Neural crest cell (in vitro differentiated cells): ENCODE measurements at places on chromosomes 16 and 17. TPM values are rescaled to one million over a fixed set of nuclear protein-coding genes. Genes with fewer than 3 reads are reported as not detected.

GRCh38 chr17:79778504-79779083, 646 bp downstream of the CBX2 start:
- peaks cover 64% of the 10 kb centered on the region for H3K4me1 ChIP-seq
- peak overlapping the region; percentile 94 for H3K4me3 ChIP-seq
- H3K27me3 ChIP-seq: peaks cover 5% of the 10 kb centered on the region
- H3K27ac ChIP-seq: peak overlapping the region; percentile 5
- no peak for DNase-seq

DNA sequence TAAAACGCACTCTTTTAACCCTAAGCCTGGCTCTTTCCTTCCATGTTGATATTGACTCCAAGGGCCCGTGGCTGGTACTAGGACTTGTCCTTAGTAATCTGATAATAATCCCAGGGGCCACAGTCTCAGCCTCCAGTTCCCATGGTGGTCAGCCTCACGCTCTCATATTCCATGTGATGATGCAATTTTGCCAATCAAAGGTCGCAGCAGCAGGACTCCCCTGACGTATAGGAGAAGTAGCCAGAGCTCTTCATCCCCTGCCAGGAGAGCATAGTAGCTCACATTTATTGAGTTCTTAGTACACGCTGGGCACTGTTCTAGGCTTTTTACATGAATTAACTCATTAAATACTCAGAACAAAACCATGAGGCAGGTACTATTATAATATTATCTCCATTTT, 42.4 kb downstream of the CD300LF start:
- DNase-seq: no peak
- peaks cover 95% of the 10 kb centered on the region for H3K27me3 ChIP-seq
- no peak overlapping the region for H3K4me3 ChIP-seq
- no peaks in the 10 kb centered on the region for H3K36me3 ChIP-seq

GRCh38 chr16:80994451-80994850, 12.2 kb downstream of the CMC2 start:
- no peak overlapping the region for H3K27ac ChIP-seq
- no peak for DNase-seq
- H3K27me3 ChIP-seq: no peaks in the 10 kb centered on the region
- no peak overlapping the region for H3K4me3 ChIP-seq
- peaks cover 13% of the 10 kb centered on the region for H3K4me1 ChIP-seq
- H3K36me3 ChIP-seq: peaks cover 10% of the 10 kb centered on the region

GRCh38 chr17:44006598-44007345, 2.4 kb downstream of the NAGS start:
- H3K36me3 ChIP-seq: no peaks in the 10 kb centered on the region
- peaks cover 17% of the 10 kb centered on the region for H3K4me1 ChIP-seq
- DNase-seq: peak; percentile 87
- peak overlapping the region; percentile 62 for H3K27ac ChIP-seq
- peaks cover 60% of the 10 kb centered on the region for H3K27me3 ChIP-seq
- H3K4me3 ChIP-seq: peak overlapping the region; percentile 94

DNA sequence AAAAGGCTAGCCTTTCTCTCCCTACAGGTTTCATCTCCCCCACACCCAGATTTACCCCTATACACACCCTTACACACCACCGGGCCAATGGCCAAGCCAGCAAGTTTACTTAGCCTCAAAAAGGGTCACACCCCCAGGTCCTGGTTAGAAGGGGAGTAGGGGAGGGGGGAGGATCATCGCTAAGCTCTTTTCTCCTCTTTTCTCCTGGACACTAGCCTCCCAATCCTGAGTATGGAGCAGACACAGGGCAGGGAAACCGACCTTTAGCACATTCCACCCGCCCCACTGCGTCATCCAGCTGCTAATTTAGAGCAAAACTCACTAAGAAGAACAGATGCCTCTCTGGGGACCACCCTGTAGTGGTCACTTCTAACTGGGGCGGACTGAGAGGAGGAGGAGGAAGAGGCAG, 4.4 kb downstream of the ACLY start:
- peaks cover 12% of the 10 kb centered on the region for H3K36me3 ChIP-seq
- H3K4me1 ChIP-seq: peaks cover 50% of the 10 kb centered on the region
- H3K27me3 ChIP-seq: no peaks in the 10 kb centered on the region
- peak overlapping the region; percentile 89 for H3K4me3 ChIP-seq

GRCh38 chr17:65545705-65546523, 15.5 kb downstream of the AXIN2 start:
- H3K4me3 ChIP-seq: peak overlapping the region; percentile 80
- peak; percentile 44 for DNase-seq
- peaks cover 41% of the 10 kb centered on the region for H3K36me3 ChIP-seq
- H3K27ac ChIP-seq: peak overlapping the region; percentile 40
- no peaks in the 10 kb centered on the region for H3K27me3 ChIP-seq

DNA sequence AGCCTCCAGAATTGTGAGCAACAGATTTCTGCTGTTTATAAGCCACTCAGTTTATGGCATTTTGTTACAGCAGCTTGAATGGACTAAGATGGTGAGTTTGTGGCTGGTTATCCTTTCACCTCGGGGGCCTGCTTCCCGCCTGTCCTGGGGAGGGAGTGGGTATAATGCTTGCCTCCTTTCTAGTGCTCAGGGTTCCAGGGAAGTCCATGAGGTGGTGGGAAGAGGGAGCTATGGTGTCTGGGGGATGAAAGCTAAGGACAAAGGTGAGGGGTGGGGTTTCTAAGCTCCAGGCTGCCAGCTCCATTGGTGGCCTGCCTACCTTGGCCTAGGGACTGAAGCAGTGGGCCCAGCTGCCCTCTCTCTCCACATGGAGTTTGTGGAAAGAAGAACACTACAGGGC, 50.2 kb upstream of the SDK2 start:
- H3K4me1 ChIP-seq: peaks cover 31% of the 10 kb centered on the region
- H3K27me3 ChIP-seq: peaks cover 2% of the 10 kb centered on the region
- no peak for DNase-seq
- no peak overlapping the region for H3K4me3 ChIP-seq
- H3K36me3 ChIP-seq: no peaks in the 10 kb centered on the region

DNA sequence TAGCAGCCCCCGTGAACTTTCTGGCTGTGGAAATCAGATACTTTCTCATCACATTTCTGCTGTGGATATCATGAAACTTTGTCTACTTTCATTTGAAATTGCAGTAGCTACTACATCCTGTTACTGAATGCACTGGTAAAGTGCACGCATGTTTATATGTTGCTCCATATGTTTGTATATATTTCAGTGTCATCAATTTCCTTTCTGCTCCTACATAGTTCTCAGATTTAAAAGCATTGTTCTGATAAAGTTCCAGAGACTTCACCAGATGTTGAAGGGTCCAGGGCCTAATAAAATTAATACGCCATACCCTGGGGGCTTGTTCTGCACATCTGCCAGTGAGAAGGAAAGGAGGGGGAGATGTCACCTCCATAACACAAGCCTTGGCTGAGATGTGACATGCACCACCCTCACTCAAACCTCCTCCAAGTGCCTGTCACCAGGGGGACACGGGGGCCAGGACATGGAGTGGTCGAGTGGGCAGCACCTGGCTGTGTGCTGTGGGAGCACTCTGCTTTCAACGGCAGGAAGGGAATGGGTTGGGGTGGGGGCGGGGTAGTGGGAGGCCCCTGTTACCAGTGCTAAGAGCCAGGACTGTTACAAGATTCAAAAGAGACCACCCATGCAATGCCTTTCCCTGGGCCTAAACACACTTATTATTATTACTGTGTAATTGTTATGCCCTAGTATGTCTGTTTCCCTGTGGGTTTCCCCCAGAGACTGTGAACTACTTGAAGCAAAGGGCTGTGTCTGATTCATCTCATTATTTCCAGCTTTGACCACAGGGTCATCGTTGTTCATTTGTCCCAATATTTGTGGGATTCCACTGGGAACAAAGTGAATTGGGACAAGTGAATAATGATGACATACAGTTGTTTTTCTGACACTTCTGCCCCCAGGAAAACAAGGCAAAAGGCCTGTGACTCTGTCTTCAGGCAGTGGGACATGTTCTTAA, 193.4 kb downstream of the FOXL1 start:
- no peak overlapping the region for H3K4me3 ChIP-seq
- DNase-seq: no peak
- peaks cover 22% of the 10 kb centered on the region for H3K4me1 ChIP-seq
- no peak overlapping the region for H3K27ac ChIP-seq

- no peak overlapping the region for H3K4me3 ChIP-seq
- no peak for DNase-seq
- no peaks in the 10 kb centered on the region for H3K27me3 ChIP-seq
- peaks cover 56% of the 10 kb centered on the region for H3K4me1 ChIP-seq
Observed at GRCh38 chr16:3857189-3858043, 23.1 kb downstream of the CREBBP start.

DNA sequence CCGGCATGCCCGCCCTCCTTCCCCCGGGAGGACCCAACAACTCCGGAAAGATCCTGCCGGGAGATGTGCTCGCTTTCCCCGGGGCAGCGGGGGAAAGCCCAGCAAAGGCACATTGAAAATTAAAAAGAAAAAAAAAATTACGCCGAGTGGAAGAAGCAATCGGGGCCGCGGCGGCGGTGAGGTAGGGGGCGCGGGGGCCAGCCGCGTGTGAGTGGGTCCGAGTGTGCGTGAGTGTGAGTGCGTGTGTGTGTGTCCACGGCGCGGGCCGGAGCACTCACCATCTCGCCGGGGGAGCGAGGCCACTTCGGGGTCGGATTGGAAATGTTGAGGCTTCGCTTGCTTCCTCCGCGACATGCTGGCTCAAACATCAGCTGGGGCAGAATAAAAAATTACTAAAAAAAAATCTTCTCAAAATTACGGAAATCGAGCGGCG, at the start of gene SALL1:
Gene SALL1 (minus strand): TSS at position 383 of the 433 bp plus-strand sequence. CDS start 29 bp downstream, at position 354.
- peak within 1 kb of the TSS; percentile 97 for H3K27ac ChIP-seq
- peaks cover 58% of the 10 kb centered on the region for H3K4me1 ChIP-seq

The DOC2A gene
- total RNA-seq: 5.7 and 6.4 TPM in 2 replicates

The PYY gene
- total RNA-seq: not detected in 2 replicates

The ACE gene
- total RNA-seq: 0.42 and 0.61 TPM in 2 replicates

The ICAM2 gene
- total RNA-seq: not detected in 2 replicates
